ENCODE measurements at places on chromosomes 4 and X. TPM values are rescaled to one million over a fixed set of nuclear protein-coding genes. Genes with fewer than 3 reads are reported as not detected.
A peak's percentile ranks its signal among the peaks of the same experiment; 100 is the strongest.

- DNase-seq, result peak; percentile 66
Observed at GRCh38 chr4:845233-845835, 19.4 kb upstream of the CPLX1 start.

- DNase-seq, result no peak
Observed at GRCh38 chrX:136195247-136195646, 47.9 kb downstream of the FHL1 start.

GRCh38 chr4:84239278-84239845 is 259.7 kb downstream of the NKX6-1 start:
- DNase-seq, result no peak

- DNase-seq, result peak; percentile 96
Observed at GRCh38 chr4:71857713-71858451, 74.0 kb upstream of the GC start.

GRCh38 chrX:154327038-154327820 is 31.6 kb downstream of the TKTL1 start:
- DNase-seq, result no peak

DNA sequence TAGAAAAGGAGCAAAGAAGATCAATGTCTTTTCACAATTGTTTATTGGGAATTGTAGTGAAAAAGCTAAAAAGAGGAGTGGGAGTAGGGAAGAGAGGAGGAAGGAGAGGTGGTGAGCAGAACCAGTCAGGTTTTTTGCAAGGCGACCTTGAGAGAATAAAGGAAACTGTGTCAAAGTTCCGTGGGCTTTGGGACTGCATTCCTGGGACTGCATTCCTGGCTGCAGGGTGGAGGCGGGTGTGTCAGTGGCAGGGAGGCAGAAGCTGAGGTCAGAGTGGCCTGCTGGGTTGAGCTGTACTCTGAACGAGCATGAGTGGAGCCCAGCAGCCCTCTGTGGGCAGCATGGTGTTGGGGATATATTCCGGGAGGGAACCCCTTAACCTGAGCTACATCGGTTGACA is 66.8 kb upstream of the UCP1 start:
- peak; percentile 52 for DNase-seq

DNA sequence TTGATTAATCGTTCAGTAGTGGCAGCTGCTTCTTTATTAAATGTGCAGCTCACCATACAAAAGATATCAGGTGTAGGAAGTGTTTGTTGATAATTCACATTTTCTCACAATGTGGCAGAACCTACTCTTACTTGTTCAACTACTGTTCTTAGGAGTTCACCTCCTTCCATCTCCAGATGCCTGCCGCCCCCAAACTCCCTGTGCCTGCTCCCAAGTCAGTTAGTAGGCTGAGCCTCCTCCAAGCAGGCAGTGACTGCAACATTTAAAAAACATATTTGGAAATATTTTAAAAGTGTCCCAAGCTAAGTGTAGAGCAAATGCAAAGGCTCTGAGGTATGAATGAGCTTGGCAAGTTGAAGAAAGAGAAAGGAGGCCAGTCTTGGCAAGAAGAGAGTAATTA is 100.2 kb downstream of the AFF2 start:
- DNase-seq, result peak; percentile 0

GRCh38 chr4:85406185-85406584 is 68.8 kb upstream of the ARHGAP24 start:
- no peak for DNase-seq

- DNase-seq, result peak; percentile 30
Observed at GRCh38 chr4:157204634-157205244, 15.8 kb upstream of the GRIA2 start.

GRCh38 chrX:3548765-3549391 is 164.6 kb downstream of the PRKX start:
- peak; percentile 29 for DNase-seq

- DNase-seq, result no peak
Observed at GRCh38 chr4:4763822-4764557, 95.5 kb upstream of the MSX1 start.

- peak; percentile 61 for DNase-seq
Observed at GRCh38 chr4:32455231-32455630, 1735.1 kb downstream of the PCDH7 start.

DNA sequence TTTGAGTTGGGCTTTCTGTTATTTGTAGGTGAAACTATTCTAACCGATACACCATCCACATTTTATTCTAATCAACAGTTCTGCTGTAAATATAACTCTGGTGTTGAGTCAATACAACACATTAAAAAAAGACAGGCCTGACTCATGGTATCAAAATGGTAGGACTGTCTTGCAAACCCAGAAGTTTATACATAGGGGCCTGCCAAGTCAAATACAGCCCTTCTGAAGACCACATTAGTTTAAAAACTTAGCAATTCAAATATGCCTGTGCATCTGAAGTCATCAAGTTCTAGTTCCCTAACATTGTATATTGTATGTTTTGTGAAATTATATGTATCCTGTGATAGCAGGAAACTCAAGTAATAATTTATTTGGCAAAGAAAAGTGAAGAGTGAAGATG is 24.4 kb upstream of the PDE5A start:
- DNase-seq, result no peak

DNA sequence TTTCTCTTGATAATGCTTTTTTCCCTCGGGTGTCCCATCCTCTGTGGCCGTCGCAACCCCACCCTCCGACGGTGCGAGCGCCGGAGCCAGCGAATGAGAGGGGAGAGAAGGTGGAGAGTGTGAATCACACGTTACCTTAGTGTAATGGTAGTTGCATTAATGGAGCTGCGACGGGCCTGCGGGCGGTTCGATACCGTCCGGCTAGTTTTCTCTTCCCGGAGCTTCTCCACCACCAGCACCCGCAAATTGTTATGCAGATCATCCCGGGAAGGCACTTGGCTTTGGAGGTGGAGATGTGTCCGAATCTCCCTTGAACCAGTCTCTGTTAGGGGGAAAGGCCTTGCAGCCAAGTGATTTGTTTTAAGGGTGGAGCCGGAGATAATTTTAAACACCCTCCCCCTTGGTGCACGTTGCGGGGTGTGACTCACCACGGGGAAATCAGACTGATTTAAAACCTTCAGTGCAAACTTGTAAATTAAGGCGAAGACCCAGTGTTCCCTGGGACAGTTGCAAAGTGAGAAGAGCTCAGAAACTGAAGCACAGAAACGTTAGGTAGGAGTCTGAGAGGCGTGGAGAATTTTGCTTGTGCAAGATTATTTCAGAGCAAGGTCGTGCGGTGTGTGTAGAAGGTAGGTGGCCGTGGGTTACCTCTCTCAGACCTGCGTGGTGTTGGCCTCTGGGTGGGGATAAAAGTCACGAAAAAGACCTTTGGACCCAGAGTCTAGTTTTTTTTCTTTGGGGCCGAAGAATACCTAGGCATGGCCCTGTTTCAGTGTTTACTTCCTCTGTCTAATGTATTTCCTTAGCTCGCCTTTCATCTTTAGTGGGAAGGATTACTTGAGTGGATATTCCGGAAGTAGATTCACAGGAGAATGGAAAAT is 1.3 kb downstream of the AFF1 start:
- peak; percentile 45 for DNase-seq

GRCh38 chrX:101022020-101022419 is 29.9 kb downstream of the TRMT2B start:
- no peak for DNase-seq

DNA sequence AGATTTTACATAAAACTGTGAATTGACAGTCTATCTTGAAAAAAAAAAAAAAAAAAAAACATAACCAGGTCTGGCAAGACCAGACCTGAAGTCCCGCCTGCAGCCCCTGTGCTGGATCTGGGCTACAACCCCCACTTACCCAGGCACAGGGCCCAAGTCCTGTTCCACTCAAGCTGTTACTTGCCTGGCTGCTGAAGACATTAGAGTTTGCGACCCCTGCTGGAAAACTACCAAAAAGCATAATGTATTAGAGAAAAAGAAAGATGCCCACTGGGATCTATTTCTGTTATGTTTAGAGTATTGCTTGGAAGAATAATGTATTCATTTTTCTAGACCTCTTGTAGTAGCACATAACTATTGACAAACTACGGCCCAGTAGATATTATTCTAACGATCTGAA is 4.7 kb downstream of the HS3ST1 start:
- peak; percentile 78 for DNase-seq

GRCh38 chrX:8946563-8946962 is 87.4 kb downstream of the FAM9B start:
- DNase-seq, result no peak

GRCh38 chrX:15600049-15600448 is 711 bp downstream of the ACE2 start:
- no peak for DNase-seq

DNA sequence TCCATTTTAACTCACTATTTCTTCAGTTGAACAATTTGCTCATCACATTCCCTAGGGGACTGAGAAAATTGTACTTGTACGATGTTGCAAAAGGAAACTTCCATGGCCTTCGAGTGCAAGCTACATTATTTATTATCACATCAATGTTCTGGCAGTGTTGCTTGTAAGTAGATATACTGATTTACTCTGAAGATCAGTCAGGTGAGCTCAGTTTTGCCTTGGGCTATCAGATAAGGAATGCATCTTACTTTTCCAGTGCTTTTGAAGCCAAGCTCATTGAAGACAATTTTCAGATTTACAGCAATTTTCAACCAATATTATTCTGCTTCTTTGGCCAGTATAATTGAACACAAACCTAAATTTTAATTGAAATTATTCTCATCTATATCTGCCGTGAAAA is 1296.9 kb downstream of the RAPGEF2 start:
- no peak for DNase-seq

- DNase-seq, result no peak
Observed at GRCh38 chrX:113962343-113962742, 621.5 kb upstream of the HTR2C start.

GRCh38 chrX:72110051-72110875 is 21.5 kb downstream of the RTL5 start:
- no peak for DNase-seq

GRCh38 chr4:106588891-106589290 is 220.3 kb upstream of the GIMD1 start:
- no peak for DNase-seq

GRCh38 chrX:154349359-154349935 is 25.0 kb downstream of the FLNA start:
- peak; percentile 0 for DNase-seq

DNA sequence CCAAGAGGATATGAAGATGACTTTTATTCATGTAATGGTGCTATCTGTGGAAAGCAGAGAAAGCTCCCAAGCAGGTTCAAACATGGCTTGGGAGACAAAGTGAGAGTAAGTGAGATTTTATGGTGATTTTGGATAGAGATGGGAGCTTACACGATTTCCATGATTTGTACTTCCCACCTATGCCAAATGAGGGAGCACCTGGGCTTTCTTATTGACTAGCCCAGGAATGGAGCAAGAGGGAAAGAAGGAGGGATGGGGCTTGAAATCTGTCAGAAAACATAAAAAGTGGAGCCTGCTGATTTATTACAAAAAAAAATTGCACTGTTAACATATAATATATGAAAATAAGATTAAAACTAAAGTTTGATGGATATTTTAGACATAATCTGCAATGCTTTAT is 703.5 kb upstream of the PABPC4L start:
- no peak for DNase-seq

DNA sequence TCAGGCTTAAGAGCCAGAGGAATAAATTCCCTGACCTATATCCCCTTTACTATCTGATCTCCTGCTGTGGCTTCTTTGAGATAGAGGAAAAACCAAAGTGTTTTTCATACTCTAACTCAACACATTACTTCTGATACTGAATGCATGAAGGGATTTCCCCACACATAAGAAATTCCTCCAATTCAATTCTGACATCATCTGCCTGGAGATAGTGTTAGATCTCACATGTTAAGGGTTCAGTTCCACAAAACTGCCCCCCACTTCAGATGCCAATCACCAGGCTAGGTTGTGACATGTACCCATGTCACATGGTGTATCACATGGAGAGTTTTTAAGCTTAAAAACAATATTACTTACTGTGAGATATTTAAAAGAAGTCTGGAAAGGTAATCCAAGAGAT is 46.8 kb downstream of the GSTCD start:
- DNase-seq, result no peak

DNA sequence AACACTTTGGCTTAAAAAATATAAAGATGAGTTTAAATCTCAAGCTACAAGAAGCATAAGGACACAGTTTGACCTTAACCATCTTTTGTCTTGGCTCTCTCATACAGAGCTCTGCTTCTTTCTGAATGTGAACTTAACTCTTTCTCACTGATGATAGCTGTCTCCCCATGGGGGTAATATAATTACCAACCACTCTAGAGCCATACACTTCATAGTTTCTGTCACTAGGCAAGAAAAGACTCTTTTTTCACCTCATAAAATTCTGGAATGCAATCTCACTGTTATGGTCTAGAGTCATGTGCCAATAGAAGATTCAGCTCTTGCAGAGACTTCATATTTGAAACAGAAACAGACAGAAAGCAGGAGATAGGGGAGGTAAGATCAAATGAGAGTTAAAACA is 481.7 kb upstream of the AGA start:
- no peak for DNase-seq

GRCh38 chr4:166172619-166173018 is 299.6 kb downstream of the TLL1 start:
- DNase-seq, result no peak

DNA sequence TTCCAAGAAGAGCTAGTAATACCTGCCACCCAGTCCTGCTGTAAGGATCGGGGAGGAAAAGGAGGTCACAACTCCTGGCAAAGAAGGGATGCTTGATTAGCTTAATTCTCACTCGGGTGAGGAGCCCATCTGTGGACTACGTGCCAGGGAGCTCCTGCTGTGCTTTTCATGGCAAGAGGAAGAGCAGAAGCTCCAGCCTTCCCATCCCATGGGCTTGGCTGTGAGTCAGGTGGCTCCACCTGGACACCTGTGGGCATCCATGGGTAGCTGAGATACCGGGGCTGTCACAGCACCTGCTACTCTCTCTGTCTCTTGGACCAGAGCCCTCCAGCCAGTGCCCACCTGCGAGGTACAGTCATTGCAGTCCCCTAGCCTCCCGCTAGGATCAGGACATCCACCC is 18.0 kb downstream of the CLNK start:
- no peak for DNase-seq

DNA sequence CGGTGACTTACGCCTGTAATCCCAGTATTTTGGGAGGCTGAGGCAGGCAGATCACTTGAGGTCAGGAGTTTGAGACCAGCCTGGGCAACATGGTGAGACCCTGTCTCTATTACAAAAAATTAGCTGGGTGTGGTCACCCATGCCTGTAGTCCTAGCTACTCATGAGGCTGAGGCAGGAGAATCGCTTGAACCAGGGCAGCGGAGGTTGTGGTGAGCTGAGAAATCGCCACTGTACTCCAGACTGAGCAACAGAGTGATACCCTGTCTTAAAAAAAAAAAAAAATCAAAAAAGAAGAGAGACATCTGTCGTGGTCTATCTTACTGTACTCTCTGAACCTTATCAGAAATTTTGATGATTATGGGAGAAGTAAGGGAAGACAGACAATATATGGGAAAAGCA is 144.3 kb downstream of the CAMK2D start:
- no peak for DNase-seq

PGM2 gene
- polyA plus RNA-seq, result 20.6 TPM

NPY2R gene
- polyA plus RNA-seq, result not detected

PPP4R3C gene
- not detected for polyA plus RNA-seq

RAB40AL gene
- polyA plus RNA-seq, result 0.87 TPM

COL25A1 gene
- 3.5 TPM for polyA plus RNA-seq

KDR gene
- polyA plus RNA-seq, result 55.6 TPM

APBB2 gene
- polyA plus RNA-seq, result 9.9 TPM

GC gene
- polyA plus RNA-seq, result 0.29 TPM

PDGFC gene
- 10.1 TPM for polyA plus RNA-seq

CXCL3 gene
- polyA plus RNA-seq, result not detected

PORCN gene
- 20.1 TPM for polyA plus RNA-seq

Measured in cardiac muscle cell (in vitro differentiated cells and primary cell).